ENCODE measurements at places on chromosomes 1 and 21.

DNA sequence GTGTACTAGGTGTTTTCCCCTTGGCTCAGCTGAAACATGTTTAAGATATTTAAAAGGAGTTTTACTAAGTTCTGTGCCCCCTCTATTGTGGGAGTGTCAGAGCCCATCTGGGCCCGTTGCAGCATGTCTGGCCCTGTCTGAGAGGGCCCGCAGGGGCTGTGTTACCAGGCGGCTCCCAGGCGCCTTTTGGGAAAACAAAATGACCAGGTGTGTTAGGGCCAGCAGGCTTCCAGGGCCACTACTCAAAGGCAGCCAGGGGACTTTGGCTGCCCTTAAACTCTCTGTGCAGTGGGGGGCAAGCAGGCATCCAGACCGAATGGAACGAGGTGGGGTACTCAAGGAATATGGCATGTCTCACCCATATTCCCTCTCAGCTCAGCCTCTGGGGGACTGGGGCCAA is 111.7 kb downstream of the KCNN3 start:
- no peak for DNase-seq

DNA sequence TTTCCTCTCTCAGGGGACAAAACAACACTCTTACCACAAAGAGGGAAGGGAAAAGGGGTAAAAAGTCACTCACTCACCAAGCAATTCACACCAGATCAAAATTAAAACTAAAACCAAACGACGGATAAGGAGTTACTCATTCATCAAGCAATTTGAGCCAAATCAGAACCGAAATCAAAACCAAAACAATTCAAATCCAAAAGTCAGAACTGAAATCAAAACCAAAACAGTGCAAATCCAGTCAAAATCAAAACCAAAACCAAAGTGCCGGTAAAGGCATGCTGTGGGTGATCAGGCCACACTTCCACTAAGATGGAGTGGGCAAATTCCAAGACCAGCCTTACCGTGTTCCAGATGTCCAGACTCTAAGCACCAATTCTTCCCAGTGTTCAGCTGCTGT is 717.9 kb downstream of the AMY1C start:
- DNase-seq = no peak

- DNase-seq = peak; percentile 51
Observed at GRCh38 chr1:208475449-208475848, 231.3 kb upstream of the PLXNA2 start.

DNA sequence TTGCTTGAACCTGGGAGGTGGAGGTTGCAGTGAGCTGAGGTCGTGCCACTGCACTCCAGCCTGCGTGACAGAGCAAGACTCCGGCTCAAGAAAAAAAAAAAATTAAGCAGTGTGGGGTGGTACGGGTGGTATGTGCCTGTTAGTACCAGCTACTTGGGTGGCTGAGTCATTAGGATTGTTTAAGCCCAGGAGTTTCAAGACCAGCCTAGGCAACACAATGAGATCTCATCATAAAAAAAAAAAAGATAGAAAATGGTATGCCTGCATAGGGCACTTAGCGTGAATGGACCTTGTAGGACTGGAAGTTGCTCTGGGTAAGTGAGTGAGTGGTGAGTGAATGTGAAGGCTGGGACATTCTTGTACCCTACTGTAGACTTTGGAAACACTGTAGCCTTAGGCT is 37.0 kb downstream of the TBCE start:
- no peak for DNase-seq

- DNase-seq = no peak
Observed at GRCh38 chr1:234039603-234040002, 135.1 kb downstream of the SLC35F3 start.

DNA sequence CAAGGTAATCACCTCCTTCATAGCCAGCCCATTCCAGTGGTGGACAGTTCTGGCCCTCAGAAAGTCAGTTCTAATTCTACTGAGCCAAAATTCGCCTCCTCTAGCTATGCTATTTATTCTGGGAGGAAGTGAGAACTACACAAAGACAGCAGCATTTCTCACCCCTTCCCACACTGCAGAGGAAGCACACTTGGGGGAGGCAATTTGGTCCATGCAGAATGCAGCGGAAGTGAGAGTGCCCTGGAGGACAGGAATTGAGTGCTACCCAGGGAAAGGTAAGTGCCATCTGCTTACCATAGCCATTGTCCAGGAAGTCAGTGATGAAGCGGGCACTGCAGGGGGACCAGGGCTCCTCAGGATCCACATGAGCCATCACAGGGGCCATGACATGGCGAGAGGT is 3.7 kb downstream of the ADAMTS4 start:
- DNase-seq = no peak

- DNase-seq = no peak
Observed at GRCh38 chr1:43774359-43774758, 67.0 kb downstream of the ST3GAL3 start.
